Right lobe of liver (tissue), 6 donors: ENCODE measurements at places on chromosomes 1 and 21. TPM values are rescaled to one million over a fixed set of nuclear protein-coding genes. Genes with fewer than 3 reads are reported as not detected.

DNA sequence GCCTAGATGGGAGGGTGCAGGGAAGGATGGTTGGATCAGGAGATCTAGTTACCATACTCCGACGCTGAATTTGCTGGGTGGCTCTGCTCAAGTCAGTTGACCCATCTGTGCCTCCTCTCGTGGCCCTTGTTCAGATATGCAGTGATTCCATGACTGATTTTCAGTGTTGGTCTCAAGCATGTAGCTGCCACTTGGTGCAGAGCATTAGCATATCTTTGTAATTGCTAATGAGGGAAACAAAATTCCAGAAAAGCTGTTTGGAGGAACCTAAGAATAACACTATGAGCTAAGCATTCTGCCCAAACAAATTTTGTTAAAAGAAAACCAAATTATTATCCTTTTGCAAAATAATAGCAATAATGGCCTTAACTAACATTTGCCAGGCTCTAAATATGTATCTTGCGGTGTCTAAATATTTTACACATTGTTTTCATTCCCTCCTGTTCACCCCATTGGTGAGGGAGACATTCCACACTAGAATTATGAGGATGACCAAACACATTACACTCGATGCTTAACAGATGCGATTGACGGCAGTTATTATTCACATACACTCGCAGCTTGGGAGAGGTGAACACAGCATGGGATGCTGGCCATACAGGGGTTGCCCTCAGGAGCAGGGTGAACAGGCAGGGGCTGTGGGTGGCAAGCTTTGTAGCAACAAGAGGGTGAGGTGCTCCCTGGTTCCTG, 69.1 kb downstream of the KCNJ15 start:
- H3K4me3 ChIP-seq, result no peak overlapping the region
- DNase-seq, result no peak
- H3K36me3 ChIP-seq, result no peaks in the 10 kb centered on the region
- no peaks in the 10 kb centered on the region for H3K4me1 ChIP-seq

- no peaks in the 10 kb centered on the region for H3K4me1 ChIP-seq
- DNase-seq, result no peak
- no peaks in the 10 kb centered on the region for H3K27me3 ChIP-seq
- H3K36me3 ChIP-seq, result no peaks in the 10 kb centered on the region
- no peak overlapping the region for H3K4me3 ChIP-seq
Observed at GRCh38 chr1:119547306-119547705, 40.3 kb downstream of the HSD3B1 start.

Gene CYP4A11
- total RNA-seq, result 192 TPM

Gene IVL
- total RNA-seq, result not detected

Gene DFFA
- 24.8 TPM for total RNA-seq
